ENCODE measurements at places on chromosomes 1 and 21.
A peak's percentile ranks its signal among the peaks of the same experiment; 100 is the strongest.

DNA sequence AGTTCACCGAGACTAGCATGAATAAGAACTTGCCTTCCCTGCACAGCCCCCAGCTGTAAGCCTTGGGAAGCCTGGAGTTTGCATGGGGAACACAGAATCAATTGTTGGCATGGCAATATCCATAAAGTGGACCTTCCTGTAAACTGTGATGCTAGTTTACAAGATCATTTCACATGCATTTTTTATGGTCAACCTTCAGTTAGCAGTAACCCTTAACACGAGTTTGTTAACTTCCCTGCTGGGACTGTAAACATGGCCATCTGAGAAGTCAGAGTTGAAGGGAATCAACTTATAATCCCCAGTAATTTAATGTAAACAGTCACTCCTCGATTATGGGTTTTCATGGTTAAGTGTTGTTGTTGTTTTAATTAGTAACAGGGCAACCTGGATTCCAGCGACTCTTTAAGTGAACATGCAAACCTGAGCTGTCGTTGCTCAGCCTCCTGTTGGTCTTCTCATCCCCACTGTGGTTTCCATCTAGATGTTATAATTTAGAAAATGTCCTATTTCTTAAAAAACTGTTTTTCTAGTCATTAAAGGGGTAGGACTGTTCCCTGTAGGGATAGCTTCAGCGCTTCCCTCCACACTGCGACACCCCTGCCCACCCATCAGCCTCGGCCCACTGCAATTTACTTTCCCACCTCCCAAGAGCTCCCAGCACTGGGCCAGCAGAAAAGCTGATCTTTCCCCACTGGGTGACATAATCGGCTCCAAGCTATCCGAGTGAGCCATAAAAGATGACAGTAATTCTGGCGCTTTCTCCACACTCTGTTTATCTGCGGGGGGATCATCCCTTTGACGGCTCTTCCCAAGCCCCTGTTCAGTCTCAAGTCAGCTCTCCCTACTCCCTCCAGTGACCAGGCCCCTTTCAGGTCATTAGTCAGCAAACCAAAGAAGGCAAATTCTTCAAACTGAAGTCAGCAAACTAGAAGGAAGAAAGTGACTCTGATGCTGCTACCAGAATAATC lies 107.6 kb upstream of the IPO9 start:
- no peak for DNase-seq

- DNase-seq, result no peak
Measured at GRCh38 chr1:98355656-98356383, 305.7 kb upstream of the SNX7 start.

DNA sequence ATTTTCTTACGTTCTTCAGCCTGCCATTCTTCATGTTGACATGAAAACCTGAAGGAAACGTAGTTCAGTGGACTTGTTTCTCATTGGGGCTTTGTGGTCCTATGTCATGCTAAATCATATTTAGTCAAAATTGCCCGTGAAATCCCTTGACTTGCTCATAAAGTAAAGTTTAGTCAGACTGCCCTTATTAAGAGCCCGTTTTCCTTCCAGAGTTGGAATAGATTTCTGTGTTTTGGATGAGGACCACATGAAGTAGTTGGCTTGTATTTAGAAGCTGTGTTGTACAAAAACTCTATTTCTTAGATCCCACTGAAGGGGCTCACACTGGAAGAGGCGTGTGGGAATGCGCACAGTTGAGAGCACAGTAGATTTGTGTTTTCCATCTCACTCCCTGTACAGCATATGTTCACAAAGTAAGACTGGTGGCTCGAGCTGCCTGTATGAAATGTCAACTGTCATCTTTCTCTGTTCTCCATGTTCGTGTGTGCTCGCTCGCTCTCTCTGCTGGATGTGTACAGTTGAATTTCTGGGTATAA lies 42.4 kb downstream of the CAMTA1 start:
- DNase-seq, result no peak

DNA sequence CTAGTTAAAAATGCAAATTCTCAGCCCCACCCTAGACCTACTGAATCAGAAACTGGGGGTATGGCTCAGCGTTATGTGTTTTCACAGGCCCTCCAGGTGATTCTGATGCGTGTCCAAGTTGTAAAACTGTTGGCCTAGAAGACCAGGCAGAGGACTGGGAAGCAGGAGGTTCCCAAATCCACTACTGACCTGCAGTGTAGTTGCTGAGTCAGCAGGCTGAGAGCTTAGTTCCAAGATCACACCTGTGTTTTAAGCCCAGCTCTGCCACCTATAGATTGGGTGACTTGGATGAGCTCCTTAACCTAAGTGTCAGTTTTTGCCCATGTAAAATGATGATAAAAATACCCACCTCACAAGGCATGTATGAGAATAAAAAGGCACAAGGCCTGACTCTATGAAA lies 4.1 kb downstream of the GRHL3 start:
- DNase-seq, result no peak

DNA sequence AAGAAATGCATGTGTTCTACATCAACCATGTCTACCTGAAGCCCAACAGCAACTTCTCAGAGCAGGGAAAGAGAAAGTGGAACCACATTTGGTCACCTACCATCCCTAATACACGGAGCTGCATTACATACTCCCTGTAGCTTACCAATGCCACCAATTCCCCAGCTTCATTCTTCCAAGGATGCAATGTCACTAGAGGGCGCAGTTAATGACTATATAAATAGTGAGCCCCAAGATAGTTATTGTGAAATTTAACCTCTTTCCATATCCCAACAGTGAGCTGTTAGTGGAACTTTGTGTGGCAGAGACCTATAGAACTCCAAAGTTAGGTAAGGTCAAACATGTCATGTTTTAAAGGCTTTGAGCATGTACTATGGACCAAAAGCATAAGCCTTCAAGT lies 618.3 kb downstream of the SMYD3 start:
- peak; percentile 47 for DNase-seq

GRCh38 chr1:10484521-10484920 lies 9.8 kb downstream of the PEX14 start:
- DNase-seq, result no peak

DNA sequence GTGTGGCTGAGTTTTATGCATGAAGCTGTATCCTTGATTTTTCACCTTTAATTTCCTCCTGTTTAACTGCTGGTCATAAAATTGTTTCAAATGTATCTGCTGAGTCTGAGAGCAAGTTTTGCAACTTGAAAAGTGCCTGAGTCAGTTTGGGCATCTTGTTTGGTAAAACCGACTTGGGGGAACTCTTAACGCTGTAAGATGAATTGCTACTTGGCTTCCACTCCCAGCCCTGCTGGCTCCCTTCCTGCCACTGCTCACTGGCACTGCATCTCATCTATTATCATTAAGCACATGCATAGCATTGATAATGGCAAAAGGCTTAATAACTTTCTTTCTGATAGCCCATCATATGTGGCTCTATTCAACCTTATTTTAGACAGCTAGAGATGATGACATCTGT lies 35.7 kb upstream of the FAM78B start:
- no peak for DNase-seq

DNA sequence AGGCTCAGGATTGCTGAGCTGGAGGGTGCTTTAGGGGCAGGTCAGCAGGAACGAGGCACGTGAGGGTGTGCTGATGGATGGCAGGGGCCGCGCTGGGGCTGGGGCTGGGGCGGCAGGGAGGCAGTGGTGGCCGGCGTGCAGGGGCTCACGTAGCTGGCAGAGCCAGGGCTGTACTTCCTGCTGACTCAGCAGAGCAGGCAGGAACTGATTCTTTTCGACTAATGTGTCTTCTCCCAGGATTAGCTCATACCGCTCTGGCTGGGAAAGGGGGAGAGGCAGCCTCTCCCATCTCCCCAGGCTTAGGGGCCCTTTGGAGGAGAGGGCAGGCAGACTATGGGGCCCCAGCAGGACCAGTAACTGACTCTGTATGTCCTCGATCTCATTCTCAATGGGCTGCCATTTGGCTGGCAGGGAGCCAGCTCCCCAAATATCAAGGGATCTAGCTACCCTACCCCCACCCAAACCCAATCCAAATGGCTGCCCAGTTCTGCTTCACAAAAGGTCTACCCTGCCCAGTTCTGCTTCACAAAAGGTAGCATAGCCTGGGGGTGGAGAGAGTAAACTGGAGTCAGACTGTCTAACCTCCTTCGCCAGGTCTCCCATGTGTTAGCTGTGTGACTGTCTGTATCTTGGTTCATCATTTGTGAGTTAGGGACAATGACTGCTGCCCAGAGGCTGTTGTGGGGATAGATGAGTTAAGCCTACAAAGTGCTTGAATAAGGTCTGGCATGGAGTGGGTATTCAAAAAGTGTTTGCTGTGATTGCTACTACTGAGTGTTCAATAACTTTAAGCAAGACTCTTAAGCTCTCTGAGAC lies 100.1 kb upstream of the SLC2A1 start:
- no peak for DNase-seq

DNA sequence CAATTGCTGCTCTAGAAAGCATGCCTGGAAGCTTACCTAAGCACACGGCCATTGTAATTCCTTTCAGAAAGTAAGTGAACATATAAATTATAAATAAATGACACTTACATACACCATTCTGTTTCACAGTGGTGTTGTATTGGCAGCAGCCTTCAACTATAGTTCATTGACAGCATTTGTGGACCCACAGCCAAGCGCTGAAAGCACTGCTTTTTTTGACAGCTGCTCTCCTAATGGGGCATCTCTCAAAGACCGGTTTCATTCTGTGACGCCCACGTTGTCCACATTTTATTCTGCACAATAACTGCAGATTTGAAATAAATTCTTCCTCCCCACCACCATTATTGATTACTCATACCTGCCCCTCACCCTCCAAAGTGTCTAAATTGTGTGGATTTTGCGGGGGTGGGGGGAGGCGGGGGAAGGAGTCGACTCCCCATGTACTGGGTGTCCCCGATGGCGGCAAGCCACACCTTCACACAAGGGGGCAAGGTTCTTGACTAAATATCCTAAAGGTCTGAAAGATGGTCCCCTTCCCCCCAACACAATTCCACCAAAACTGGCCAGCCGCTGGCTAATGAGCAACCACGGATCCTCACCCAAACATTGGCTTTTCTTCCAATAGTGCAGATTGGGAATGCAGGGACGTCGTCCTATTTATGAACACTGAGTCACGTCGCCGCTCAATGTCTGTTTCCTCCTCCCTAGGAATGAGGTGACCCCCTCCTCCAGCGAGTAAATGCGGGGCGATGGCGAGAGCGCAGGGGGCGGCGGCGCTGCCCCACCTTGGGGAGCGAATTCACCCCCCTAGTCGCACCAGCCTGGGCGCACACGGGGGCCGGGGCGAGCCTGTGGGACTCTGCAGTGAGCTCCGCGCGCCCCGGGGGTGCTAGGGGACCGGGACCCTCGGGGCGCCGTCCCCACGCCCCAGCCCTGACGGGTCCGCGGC lies 960 bp downstream of the RCAN1 start:
- no peak for DNase-seq

- no peak for DNase-seq
Measured at GRCh38 chr1:200753650-200754198, 15.0 kb downstream of the CAMSAP2 start.

GRCh38 chr1:182588500-182589396 lies at the start of gene RNASEL:
Gene RNASEL (minus strand): TSS chr1:182589256. CDS start chr1:182586806, 2,450 bp downstream.
- peak; percentile 75 for DNase-seq

GRCh38 chr1:227532019-227532619 lies 31.2 kb upstream of the ZNF678 start:
- DNase-seq, result no peak

Data from CD4-positive, alpha-beta T cell treated with Interleukin-17A for 1 hour (primary cell).